ENCODE measurements at places on chromosomes 16 and 17. TPM values are rescaled to one million over a fixed set of nuclear protein-coding genes. Genes with fewer than 3 reads are reported as not detected.

DNA sequence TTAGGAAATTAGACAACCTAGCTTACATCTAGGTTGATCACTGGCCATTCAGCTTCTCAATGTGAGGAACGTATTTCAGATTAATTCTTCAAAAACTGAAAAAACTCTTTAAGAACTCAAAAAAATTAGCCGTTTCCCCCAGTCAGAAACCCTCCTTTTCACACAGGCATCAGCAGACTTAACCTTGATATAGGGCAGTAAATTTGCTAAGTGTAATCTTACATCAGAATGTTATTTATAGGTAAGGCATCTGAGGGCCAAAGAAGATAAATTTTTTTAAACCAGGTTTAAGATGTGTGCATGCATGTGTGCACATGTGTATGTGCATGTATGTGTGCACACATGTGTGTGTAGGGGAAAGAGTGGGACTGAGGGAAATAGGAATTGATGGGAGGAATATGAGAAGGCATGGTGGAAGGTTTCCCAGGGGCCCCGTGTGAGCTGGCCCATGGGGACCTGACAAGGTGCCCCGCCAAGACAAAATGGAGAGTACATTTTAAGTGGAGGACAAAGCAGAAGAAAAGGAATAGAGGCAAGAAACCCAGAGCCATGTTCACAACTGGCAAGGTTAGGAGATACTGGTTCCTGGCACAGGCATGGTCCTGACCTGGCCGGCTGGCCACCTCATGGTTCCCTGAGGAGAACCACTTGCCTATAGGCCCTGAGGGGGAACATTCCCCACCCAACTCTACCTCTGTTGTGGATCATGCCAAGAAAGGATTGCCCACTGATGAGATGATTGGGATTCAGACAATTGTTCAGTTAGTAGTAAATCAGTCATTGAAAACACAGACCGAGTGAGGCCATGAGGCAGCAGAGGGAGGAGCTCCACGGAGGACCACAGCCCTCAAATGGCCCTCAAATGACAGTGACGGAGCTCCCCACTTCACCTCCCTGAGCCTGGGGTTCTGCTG lies 33.0 kb downstream of the TEX2 start:
- no peaks in the 10 kb centered on the region for H3K36me3 ChIP-seq
- H3K4me1 ChIP-seq = peaks cover 15% of the 10 kb centered on the region

DNA sequence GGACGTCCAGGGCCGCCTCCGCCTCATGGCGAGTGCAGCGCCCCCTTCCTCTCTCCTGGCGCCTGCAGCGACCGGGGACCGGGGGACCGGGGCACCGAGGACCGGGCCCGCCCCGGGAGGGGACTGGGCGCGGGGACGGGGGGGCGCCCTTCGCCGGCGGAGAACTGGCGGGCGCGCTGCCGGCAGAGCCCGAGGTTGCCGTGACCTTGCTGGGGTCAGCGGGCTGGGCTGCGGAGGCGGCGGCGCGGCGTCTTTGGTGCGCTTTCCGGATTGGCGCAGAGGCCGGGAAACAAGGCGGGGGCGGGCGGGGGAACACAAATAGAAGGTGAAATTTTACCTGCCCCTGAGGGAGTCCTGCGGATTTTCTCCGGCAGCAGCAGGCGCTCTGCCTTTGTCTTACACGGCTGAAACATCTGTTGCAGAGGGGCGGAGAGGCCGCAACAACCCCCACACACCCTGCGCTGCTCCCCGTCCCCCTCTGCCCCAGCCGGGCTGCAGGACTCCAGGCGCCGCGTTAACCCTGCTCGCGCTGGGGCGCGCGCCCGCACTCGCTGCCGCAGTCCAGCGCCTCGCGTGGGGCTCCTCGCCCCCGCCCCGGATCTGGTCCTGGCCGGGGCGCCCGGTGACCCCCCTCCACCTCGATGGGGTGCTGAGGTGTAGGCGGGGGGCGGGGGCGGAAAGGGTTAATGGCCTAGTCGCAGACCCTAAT lies 53.5 kb downstream of the SREBF1 start:
- peak overlapping the region; percentile 56 for H3K27ac ChIP-seq
- peaks cover 34% of the 10 kb centered on the region for H3K4me1 ChIP-seq
- no peaks in the 10 kb centered on the region for H3K36me3 ChIP-seq
- no peaks in the 10 kb centered on the region for H3K27me3 ChIP-seq

- no peak for DNase-seq
- no peak overlapping the region for H3K4me3 ChIP-seq
- H3K4me1 ChIP-seq = peaks cover 5% of the 10 kb centered on the region
- no peaks in the 10 kb centered on the region for H3K27me3 ChIP-seq
Measured at GRCh38 chr16:30603945-30604315, 6.3 kb downstream of the ZNF689 start.

GRCh38 chr17:77890771-77891170 lies 67.7 kb upstream of the TNRC6C start:
- peaks cover 5% of the 10 kb centered on the region for H3K4me1 ChIP-seq
- no peak overlapping the region for H3K4me3 ChIP-seq
- no peak overlapping the region for H3K27ac ChIP-seq
- no peaks in the 10 kb centered on the region for H3K36me3 ChIP-seq

DNA sequence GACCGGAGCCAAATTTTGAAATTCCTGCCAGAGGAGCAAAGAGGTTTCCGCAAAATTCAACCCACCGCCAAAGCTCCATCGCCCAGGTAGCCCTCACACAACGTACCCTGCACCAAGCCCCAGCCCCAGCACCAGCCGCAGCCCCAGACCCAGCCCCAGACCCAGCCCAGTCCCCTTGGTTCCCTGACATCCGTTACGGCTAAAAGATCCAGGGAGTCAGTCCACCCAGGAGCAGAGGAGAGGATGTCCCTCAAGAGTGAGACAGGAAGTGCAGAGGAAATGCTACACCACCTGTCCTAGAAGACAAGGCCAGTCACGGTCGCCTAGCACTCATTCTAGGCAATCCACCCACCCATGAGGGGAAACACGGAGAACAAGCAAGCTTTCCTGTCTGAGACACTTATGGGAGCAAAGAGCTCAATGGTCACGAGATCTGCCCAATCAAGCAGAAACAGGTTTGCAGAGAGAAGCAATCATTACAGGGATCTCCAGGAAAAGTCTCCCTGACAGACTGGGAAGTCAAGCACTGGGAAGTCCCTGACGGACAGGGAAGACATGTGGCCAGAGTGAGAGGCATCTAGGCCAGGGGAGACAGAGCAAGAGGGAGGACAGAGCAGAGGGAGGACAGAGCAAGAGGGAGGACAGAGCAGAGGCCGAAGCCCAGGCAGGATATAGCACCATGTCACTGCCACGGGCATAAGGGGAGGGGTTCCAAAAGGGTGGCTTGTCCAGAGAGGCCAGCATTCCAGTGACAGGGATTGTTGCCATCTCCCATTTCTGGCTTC lies 15.0 kb upstream of the KCNJ18 start:
- H3K27ac ChIP-seq = no peak overlapping the region
- no peaks in the 10 kb centered on the region for H3K36me3 ChIP-seq
- no peaks in the 10 kb centered on the region for H3K27me3 ChIP-seq
- no peak for DNase-seq
- H3K4me1 ChIP-seq = no peaks in the 10 kb centered on the region

GRCh38 chr17:65515959-65516948 lies 45.2 kb downstream of the AXIN2 start:
- H3K36me3 ChIP-seq = no peaks in the 10 kb centered on the region
- no peaks in the 10 kb centered on the region for H3K4me1 ChIP-seq
- no peak for DNase-seq
- H3K27ac ChIP-seq = no peak overlapping the region
- no peaks in the 10 kb centered on the region for H3K27me3 ChIP-seq

GRCh38 chr17:47636273-47637030 lies 13.3 kb upstream of the KPNB1 start:
- H3K4me1 ChIP-seq = no peaks in the 10 kb centered on the region
- no peak for DNase-seq
- no peaks in the 10 kb centered on the region for H3K27me3 ChIP-seq
- no peaks in the 10 kb centered on the region for H3K36me3 ChIP-seq

DNA sequence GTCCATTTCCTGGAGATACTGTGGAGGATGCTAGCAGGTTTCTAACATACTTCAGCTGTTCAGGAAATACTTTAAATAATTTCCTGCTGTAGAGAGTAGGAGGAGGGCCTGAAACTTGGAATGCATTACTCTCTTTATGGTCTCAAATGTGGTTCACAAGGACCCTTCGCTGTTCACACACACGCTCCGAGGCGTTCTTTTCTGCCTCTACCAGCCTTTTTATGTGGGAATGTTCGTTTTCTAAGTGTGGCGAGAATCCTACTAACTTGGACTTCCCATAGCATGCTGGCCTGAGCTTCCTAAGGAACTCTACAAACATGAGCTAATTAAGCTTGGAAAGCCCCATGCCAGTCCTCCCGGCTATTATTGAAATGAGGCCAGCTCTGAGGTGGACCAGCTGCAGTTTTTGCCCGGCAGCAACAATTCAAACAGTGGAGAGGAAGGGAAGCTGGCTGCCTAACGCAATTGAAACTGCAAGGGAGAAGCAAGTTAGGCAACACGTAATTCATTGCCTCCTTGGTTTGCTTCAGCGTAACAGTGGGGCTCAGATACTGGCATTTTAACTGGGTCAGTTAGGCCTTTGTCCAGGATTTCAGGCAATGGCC lies 18.9 kb downstream of the KPNA2 start:
- peak overlapping the region; percentile 31 for H3K27ac ChIP-seq
- no peaks in the 10 kb centered on the region for H3K36me3 ChIP-seq
- DNase-seq = no peak
- no peak overlapping the region for H3K4me3 ChIP-seq
- H3K27me3 ChIP-seq = no peaks in the 10 kb centered on the region

DNA sequence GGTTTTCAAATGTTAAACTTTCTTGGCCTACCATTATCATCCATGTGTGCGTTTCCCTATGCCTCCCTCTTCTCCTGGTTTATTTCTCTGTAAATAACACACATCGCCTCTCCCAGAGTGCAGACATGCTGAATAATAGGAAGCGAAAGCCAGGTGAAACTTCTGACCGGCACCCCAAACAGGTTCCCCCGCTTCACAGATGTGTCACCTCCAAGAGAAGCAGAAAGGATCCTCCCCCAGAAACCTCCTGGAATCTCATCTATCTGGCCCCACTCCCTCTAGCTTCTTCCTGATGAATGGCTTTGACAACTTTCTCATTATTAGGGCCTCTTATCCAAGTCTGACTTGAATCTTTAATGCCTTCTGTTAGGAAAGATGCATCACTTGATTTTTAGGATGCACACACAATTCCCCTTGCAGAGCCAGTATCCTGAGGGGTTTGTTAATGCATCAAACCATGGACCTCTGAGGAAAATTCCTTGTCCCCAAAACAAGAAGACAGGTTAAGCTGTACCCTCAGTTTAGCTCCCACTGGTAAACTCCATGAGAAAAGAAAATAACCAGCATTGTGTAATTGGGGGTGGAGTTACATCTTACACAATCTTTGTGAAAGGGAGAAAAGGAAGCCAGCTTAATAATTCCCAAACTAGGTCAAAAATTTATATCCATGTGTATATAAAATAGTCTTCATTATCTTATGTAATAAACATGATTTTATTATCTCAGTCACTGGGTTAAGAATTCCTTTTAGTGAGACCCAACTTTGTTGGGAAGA lies 20.1 kb upstream of the HYDIN start:
- no peaks in the 10 kb centered on the region for H3K36me3 ChIP-seq
- no peaks in the 10 kb centered on the region for H3K27me3 ChIP-seq
- no peak for DNase-seq
- H3K4me3 ChIP-seq = no peak overlapping the region

- H3K4me3 ChIP-seq = no peak overlapping the region
- no peaks in the 10 kb centered on the region for H3K4me1 ChIP-seq
- no peak overlapping the region for H3K27ac ChIP-seq
- DNase-seq = no peak
Measured at GRCh38 chr16:8848231-8848938, 20.4 kb downstream of the CARHSP1 start.

GRCh38 chr16:17850581-17851250 lies 380.0 kb upstream of the XYLT1 start:
- H3K27ac ChIP-seq = no peak overlapping the region
- no peaks in the 10 kb centered on the region for H3K27me3 ChIP-seq
- H3K36me3 ChIP-seq = no peaks in the 10 kb centered on the region
- DNase-seq = no peak

GRCh38 chr17:51435171-51435552 lies 174.8 kb downstream of the UTP18 start:
- H3K27me3 ChIP-seq = peaks cover 8% of the 10 kb centered on the region
- DNase-seq = no peak
- no peaks in the 10 kb centered on the region for H3K4me1 ChIP-seq
- H3K27ac ChIP-seq = no peak overlapping the region
- no peak overlapping the region for H3K4me3 ChIP-seq

GRCh38 chr17:81453076-81453475 lies 57.8 kb downstream of the BAHCC1 start:
- H3K27me3 ChIP-seq = no peaks in the 10 kb centered on the region
- H3K4me1 ChIP-seq = no peaks in the 10 kb centered on the region
- no peak overlapping the region for H3K27ac ChIP-seq
- no peak for DNase-seq
- H3K4me3 ChIP-seq = no peak overlapping the region

GRCh38 chr17:9844153-9844552 lies 18.4 kb downstream of the GLP2R start:
- no peak overlapping the region for H3K27ac ChIP-seq
- H3K36me3 ChIP-seq = no peaks in the 10 kb centered on the region
- no peak for DNase-seq

- H3K36me3 ChIP-seq = no peaks in the 10 kb centered on the region
- H3K27ac ChIP-seq = no peak overlapping the region
- no peak for DNase-seq
- no peaks in the 10 kb centered on the region for H3K27me3 ChIP-seq
- H3K4me3 ChIP-seq = no peak overlapping the region
Measured at GRCh38 chr17:12489325-12489724, 176.4 kb upstream of the MYOCD start.

GRCh38 chr17:51118330-51119195 lies 2.1 kb downstream of the SPAG9 start:
- DNase-seq = peak; percentile 82
- H3K27me3 ChIP-seq = no peaks in the 10 kb centered on the region
- peak overlapping the region; percentile 99 for H3K4me3 ChIP-seq
- peak overlapping the region; percentile 99 for H3K27ac ChIP-seq
- H3K4me1 ChIP-seq = peaks cover 9% of the 10 kb centered on the region
- no peaks in the 10 kb centered on the region for H3K36me3 ChIP-seq

DNA sequence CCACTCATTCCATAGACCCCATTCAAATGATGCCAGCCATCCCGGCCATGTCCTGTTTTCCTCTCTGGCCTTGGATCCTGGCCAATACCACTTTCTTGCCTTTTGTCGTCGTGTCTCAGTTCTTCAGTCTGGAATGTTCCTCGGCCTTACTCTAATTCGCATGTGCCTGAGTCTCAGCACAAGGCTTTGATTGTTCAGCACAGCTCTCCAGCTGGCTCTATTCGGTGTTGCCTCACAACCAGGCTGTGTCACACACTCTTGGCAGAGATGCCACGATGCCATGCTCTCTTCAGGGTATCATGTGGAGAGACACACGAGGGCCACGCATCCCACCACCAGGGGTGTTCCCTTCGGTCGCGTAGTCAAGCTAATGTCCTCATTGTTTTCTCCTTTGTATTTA lies 1.8 kb upstream of the VPS4A start:
- H3K4me3 ChIP-seq = no peak overlapping the region
- no peaks in the 10 kb centered on the region for H3K27me3 ChIP-seq
- DNase-seq = no peak
- peaks cover 6% of the 10 kb centered on the region for H3K4me1 ChIP-seq
- no peak overlapping the region for H3K27ac ChIP-seq
- H3K36me3 ChIP-seq = no peaks in the 10 kb centered on the region

UTS2R gene
- total RNA-seq = not detected

KRT36 gene
- not detected for total RNA-seq

PLD2 gene
- 11.7 TPM for total RNA-seq

NPIPB2 gene
- total RNA-seq = 5.0 TPM

TBX6 gene
- total RNA-seq = 2.5 TPM

PRR29 gene
- total RNA-seq = not detected

CD68 gene
- total RNA-seq = 60.0 TPM

CORO6 gene
- 0.51 TPM for total RNA-seq

BCL6B gene
- total RNA-seq = 2.8 TPM

KRT31 gene
- not detected for total RNA-seq

TPSD1 gene
- total RNA-seq = not detected

GRAPL gene
- 1.00 TPM for total RNA-seq

NACA2 gene
- total RNA-seq = not detected
